Activated naive CD4-positive, alpha-beta T cell treated with anti-CD3 and anti-CD28 coated beads, Interleukin-2, amount 50 U/mL, for 72 hours (primary cell): ENCODE measurements at places on chromosomes 11 and 22. TPM values are rescaled to one million over a fixed set of nuclear protein-coding genes. Genes with fewer than 3 reads are reported as not detected.

DNA sequence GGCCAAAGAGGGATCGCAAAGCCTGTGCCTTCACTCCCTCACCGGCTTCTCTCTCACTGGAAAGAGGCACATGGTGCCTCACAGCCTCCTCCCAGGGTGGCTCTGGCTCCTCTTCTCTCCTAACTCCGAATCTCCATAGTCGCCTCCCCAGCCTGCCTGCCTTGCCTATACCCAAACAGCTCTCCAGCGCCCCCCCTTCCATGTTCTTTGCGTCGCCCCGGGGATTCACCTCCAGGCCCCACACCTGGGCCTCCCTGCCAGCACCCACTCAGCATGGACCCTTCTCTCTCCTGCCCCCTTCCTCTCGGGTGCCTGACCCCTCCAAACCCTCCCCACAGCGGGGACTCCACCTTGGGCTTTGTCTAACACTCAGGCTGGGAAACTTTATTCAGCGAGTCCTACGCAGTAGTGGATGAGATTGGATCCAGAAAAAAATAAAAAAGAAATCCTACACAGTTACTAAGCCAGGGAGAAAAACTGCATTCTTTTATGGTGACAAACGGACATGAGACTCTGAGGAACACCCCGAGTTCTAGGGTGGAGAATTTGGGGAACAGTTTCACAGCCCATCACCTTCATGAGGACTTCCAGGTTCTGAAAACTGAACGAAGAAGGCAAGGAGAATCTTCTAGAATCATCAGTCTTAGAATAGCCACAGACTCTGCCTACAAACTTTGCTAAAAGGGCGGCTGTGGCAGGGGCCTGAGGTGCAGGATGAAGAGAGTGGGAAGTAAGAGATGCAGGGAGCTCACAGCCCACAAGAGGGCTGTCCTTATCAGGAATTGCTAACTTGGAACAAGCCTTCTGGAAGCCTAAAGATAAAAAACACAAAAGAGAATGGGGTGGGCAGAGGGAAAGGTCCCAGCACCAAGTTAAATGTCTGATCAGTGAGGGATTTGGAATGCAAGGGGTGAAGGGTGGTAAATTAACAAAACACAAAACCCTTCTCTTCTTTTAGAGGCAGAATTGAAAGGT is 5.3 kb downstream of the PPM1F start:
- DNase-seq = no peak

GRCh38 chr11:8567602-8568198 is 26.3 kb downstream of the STK33 start:
- no peak for DNase-seq

DNA sequence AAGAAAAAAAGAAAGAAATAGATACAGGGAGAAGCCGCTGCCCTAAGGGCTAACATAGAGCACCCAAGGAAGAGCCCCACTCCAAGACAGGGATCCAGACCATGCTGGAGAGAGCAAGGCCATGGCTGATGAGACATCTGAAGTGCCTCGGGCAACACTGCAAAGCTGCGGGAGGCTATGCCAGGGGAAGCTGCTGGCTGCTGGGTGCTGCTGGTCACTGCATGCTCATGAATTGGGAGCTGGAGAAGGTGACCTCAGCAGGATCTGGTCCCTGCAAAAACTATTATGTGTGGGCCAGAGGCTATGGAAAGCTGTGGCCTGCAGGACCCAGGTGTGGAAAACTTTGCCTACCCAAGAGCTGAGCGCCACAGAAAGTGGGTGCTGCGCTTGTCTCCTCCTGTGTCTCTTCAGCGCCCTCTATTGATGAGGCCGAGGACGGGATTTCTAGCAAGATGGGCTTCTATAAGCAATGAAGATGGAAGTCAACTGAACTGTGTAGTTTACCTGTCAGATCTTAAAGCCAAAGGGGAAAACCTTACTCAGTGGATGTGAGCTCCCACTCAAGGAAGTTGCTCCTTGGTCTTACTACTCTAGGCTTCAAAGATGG is 17.3 kb upstream of the SLC29A2 start:
- peak; percentile 81 for DNase-seq

- DNase-seq = no peak
These were observed 54.0 kb downstream of the KREMEN1 start for GRCh38 chr22:29126670-29127395.

DNA sequence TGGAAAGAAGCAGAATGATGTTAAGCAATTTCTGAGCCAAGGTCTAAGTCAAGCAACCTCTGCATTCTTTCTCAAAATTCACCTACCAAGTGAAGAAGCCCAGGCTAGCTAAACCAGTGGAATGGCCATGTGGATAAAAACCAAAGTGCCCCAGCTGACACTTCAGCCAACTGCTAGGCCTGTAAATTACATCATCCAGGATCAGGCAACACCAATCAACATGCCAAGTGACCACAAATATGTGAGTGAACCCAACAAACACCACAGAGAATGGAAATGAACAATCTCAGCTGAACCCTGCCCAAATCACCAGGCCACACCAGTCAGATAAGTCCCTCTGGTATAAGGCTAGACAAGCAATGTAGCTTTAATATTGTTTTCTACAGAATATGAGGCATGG is 25.1 kb upstream of the FJX1 start:
- DNase-seq = no peak

DNA sequence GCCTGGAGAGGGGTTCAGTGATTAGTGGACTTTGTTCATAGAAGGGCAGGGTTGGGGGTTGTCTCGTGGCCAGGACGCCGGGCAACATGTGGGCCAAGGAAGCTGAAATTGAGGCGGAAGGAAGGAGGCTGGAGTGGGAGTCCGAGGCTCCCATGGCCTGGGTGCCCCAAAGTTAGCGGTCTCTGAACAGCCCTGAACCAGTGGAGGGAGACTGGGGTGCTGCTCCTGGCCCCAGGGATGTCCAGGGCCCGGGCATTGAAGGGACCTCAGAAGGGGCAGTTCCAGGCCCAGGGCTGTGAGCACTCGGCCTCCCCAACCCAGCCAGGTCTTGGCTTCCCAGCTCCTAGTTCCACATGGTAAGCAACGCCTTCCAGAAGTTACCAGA is 59.2 kb upstream of the PRODH start:
- DNase-seq = no peak

DNA sequence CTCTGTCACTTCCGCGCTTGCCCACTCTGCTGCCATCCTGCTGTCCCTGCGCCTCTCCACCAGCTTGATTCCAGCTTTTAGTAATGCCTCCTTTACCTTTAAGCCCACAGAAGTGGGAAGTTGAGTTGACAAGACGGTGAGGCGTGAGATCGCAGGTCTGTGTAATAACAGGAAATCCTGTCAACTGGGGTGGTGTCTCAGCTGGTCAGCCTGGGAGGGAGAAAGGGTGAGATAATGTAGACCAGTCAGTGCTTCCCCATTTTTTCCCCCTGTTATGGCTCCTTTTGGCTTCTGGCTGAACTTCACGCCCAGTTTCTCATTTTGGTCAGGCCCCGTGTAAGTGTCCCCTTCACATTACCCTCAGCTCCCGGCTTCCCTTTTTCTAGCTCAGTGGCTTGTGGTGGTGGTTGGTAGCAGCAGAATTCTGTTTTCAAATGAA is 98.9 kb downstream of the TRAF6 start:
- no peak for DNase-seq

DNA sequence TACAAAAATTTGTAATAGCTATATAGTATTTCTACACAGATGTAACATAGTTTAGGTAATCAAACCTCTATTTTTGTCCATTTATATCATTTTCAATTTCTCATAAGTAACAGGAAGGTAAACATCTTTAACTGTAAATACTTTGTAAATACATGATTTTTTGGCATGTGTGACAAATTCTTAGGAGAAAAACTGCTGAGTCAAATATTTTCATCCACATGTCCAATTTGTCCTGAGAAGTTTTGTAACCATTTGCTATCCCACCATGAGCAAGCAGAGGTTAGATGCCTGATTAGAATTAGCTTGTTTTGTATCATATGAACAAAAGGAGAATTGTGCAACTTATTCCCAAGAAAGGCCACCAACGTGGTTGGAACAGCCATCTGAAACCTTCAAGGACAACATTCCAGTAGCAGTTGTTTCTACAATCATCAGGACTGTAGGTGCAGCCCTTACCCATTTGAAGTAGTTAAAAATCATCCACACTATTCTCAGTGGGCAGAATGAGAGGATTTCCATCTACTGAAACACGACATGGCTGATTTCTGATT is 139.6 kb upstream of the MPPED2 start:
- DNase-seq = no peak

- DNase-seq = no peak
These were observed 55.7 kb downstream of the ATM start for GRCh38 chr11:108278546-108278945.

GRCh38 chr11:43315966-43316365 is 4.2 kb downstream of the API5 start:
- no peak for DNase-seq

DNA sequence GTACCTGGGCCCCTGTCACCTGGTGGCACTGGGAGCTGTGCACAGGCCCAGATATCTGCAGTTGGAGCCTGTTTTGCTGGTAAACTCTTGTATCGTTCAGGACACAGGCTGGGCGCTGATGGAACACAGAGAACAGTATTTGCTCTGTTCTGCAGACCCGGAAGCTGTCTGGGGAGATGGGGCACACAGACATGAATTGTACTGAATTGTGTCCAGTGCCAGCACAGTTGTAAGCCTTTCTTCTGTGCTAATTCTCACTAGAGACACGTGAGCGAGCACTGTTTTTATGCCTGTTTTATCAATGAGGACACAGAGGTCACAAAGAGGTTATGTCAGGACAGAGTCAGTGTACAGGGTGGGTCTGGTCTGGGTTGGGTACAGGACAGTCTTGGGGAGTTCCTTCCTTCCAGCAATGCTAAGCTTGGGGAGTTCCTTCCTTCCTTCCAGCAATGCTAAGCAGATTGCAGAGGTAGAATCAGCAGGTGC is 24.4 kb upstream of the ACR start:
- no peak for DNase-seq

- no peak for DNase-seq
These were observed 68.0 kb upstream of the KCNQ1OT1 start for GRCh38 chr11:2767801-2768200.

RAG2 gene
- total RNA-seq = not detected

LPXN gene
- 177 TPM for total RNA-seq

ARSA gene
- total RNA-seq = 23.8 TPM

CCDC87 gene
- 0.50 TPM for total RNA-seq

RASD2 gene
- total RNA-seq = 0.46 TPM
